RWPE1 (cell line): ENCODE measurements at places on chromosomes 4 and X.

- peak; percentile 26 for DNase-seq
These were observed 54.0 kb downstream of the TBC1D9 start for GRCh38 chr4:140702096-140702757.

- peak; percentile 63 for DNase-seq
These were observed 147.7 kb downstream of the SH3KBP1 start for GRCh38 chrX:19739683-19740082.

DNA sequence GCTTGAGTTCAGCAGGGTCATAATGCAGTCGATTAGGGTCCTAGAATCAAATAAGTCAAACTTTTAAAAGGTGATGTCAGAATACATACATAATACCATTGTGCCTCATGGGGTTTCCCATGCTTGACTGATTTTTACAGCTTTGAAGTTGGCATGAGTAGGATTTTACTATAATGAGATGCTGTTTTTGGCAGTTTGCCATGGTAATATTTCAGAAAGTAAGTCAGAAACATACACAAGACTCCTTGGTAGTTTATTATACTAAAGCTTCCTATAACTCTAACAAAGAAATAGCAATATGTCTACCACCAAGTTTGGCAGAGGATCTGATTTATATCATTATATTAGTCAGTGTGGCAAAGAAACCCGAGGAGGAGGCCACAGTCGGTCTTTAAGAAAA is 45.2 kb downstream of the PHKA2 start:
- no peak for DNase-seq

DNA sequence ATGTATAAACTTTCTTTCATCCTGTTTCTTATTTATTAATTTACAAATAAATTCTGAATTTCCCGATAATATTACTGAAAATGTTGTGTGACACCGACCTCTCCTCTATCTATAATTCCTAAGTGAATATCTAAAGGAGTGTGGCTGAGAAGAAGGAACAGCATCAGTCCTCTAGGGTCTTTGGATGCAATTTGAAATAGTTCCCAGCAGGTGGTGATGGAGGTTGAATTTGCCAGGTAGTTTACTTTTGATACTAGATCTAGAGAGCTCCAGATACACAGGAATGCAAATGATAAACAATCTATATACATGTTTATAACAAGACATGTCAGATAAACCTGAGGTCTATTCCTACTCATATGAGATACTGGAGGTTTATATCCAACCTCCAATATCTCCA is 305.4 kb downstream of the PCDH18 start:
- DNase-seq: peak; percentile 13

GRCh38 chr4:178599521-178599920 is 1157.3 kb upstream of the AGA start:
- DNase-seq: no peak

GRCh38 chr4:149754526-149754925 is 61.1 kb downstream of the IQCM start:
- no peak for DNase-seq

- DNase-seq: no peak
These were observed 16.6 kb downstream of the JAKMIP1 start for GRCh38 chr4:6183740-6184139.

- no peak for DNase-seq
These were observed 19.7 kb downstream of the LRCH2 start for GRCh38 chrX:115214151-115214550.

- no peak for DNase-seq
These were observed 25.0 kb upstream of the GJB1 start for GRCh38 chrX:71198066-71198465.

DNA sequence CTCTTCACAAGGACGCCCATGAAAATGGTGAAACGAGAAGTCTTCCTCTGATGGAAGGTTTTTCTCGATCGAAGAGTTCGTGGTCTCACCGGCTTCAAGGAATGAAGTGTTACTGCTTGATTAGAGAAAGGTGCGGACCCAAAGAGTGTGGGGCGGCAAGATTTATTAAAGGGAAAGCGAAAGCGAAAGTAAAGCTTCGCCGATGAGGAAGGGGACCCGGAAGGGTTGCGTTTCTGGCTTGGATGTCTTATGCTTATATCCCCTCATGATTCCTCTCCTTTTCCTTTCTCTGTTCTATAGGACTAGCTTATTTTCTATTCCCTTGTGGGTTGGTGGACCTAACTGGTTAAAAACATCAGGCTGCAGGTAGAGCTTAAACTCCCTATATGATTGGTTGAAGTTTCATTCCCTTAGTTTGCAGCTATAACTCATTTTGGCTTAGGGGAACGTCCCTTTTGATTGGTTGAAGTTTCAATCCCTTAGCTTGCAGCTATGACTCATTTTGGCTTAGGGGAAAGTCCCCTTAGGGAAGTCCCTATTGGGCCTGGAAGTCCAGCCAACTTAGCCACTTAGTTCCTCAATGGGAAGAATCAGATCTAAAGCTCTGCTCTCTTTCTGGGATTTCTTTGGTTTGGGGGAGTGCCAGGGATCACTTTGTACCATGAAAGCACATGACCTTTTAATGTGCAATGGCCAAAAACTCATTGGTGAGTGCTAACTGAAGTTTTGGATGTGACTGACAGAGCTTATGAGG is 1025.0 kb upstream of the PCDH10 start:
- no peak for DNase-seq

GRCh38 chrX:46444011-46444410 is 101.2 kb downstream of the ZNF674 start:
- DNase-seq: peak; percentile 28

- peak; percentile 95 for DNase-seq
These were observed 10.1 kb upstream of the SH3TC1 start for GRCh38 chr4:8188743-8189550.

DNA sequence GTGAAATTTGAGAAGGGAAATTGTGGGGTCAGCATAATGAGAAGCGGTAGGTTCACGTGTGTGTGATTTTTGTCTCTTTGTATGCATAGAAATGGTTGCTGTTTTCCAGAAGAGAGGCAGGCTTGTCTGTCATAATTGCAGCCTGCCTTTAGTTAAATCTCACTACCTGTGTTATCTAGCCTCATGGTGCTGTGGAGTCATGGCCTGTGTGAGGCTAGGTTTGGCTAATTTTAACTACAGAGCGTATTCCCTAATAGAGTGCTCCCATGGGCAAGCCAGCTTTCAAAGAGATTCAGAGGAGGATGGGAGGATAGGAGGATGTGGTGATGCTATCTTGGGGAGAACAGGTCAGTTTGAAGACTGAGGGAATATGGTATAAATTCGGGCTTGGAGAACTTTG is 23.6 kb downstream of the UPRT start:
- DNase-seq: no peak

- no peak for DNase-seq
These were observed 68.4 kb upstream of the BMP2K start for GRCh38 chr4:78707793-78708192.

DNA sequence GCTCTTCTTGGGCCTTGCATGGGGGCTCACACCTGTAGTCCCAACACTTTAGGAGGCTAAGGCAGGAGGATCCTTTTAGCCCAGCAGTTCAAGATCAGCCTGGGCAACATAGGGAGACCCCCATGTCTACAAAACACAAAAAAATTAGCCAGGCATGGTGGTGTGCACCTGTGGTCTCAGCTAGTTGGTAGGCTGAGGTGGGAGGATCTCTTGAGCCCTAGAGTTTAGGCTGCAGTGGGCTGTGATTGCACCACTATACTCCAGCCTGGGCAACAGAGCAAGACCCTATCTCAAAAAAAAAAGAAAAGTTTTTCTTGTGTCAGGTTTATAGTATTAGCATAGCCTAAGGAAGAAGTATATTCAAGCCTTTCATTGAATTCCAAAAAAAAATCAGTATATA is 30.8 kb upstream of the FAM241A start:
- DNase-seq: no peak

DNA sequence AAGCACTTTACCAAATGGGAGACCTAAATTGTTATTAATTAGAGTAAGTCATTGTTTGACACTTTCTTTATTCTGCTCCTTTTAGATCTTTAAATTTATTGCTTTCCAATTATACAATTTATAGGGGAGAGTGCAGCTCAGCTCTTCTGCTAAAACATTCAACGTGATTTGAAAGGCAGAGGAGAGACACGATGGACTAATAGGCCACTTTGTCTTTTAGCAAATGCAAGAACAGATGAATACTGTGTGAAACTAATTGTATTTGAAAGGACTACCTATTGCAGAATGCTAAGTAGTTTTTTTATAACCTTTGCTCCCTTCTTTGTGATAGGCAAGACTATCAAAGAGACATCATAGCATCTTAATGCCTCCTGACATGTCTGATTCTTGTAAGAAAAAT is 320.4 kb upstream of the KLF3 start:
- DNase-seq: no peak

- no peak for DNase-seq
These were observed 8.3 kb upstream of the CD40LG start for GRCh38 chrX:136639506-136640176.

DNA sequence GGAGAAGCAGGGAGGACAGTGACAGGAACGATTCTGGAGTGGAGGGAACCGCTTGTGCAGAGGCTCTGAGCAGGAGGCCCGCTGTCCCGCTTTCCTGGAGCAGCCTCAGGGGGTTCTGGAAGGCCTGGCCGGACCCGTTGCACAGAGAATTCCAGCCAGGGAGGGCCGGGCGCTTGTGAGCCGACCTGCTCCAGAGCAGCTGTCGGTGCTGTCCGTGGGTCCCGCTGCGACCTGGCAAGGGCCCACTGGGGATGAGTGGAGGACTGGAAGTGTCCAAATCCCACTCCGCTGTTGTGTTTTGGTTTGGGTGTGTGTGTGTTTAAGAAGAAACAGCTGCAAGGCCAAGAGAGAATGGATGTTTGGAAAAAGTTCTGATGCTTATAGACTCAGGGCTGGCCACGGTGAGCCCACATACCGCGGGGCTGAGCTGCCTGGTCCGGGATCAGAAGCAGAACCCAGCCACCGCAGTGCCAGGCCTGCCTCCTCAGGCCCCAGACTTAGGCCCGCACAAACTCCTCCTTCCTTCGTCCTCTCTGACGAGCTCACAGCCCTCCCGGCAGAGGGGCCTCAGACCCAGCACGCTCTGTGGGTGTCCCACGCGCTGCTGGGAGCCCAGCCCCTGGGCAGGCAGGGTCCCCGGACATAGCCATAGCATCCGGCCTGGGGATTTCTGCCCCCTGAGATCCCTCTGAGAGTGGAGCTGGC is 73.9 kb downstream of the HTRA3 start:
- no peak for DNase-seq

GRCh38 chrX:24150051-24150790 is 692 bp downstream of the ZFX start:
- peak; percentile 77 for DNase-seq

DNA sequence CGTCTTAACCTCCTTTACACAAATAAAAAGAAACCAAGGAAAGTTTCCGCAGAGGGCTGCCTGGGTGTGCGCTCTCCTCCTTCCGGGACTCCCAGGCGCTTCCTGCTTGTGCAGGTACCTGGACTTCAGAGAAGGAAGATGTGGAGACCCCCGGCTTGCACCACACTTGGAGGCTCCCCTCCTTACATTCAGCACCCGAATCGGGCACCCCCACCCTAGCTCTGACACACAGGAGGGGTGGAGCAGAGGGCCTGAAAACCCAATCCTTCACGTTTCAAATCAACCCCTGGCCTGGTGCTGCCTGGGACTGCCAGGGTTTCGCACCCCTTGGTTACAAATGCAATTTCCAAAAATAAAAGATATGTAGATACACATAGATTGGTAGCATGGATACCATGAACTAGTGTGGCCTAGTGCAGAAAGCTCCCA is 3.1 kb downstream of the NKX3-2 start:
- no peak for DNase-seq

GRCh38 chrX:114332766-114333165 is 251.1 kb upstream of the HTR2C start:
- no peak for DNase-seq

GRCh38 chrX:9108054-9108453 is 74.1 kb upstream of the FAM9B start:
- DNase-seq: no peak

DNA sequence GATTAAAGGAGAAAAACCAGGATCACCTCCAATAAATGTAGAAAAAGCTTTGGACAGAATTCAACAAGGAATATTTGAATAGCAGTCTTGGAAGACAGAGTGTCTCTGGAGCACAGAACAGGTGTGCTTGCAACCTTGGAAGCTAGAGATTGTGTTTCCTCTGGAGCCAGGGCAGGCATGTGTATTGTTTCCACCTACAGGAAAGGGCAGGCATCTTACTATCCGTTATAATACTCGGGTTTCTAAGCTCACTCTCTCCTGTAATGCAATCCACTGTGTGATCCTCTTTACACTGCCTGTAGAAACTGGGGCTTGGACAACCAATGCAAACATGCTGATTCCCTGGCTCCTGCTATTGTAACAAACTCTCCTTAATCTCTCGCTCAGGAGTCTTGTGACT is 14.4 kb downstream of the CCDC110 start:
- DNase-seq: no peak

DNA sequence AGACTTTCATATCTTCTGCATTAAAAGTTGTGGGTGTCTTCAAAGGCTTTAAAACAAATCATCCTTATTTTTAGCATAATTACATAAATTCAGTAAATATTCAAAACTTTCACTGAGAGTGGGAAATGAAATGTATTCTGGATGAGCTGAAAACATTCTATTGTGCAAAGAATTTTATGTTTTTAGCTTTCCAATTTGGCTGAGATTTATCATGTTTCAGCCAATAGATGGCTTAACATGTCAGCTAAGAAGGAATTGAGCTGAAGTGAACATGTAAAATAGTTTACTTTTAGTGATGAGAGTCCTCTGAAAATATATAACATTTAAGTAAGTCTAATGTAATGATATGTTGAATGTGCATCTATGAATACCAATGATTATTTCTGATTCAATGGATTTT is 213.5 kb upstream of the GIMD1 start:
- DNase-seq: no peak

DNA sequence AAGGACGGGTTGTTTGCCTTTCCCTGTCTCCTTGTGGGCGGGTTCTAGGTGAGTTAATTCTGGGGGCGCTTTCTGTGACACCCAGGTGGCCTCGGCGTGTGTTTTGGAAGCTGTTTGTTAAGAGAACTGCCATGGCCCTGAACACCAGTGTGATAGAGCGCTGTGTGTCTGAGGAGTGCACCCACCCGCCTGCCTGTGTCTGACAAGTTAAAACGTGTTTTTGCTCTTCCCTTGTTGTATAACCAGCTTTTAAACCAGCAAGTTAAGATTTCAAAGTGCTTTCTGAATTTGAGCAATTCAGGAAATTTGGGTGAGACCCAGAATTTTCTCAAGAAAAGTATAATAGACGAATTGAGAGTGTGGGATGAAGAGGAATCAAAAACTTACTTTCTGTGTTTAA is 55.2 kb upstream of the HGFAC start:
- DNase-seq: peak; percentile 32

DNA sequence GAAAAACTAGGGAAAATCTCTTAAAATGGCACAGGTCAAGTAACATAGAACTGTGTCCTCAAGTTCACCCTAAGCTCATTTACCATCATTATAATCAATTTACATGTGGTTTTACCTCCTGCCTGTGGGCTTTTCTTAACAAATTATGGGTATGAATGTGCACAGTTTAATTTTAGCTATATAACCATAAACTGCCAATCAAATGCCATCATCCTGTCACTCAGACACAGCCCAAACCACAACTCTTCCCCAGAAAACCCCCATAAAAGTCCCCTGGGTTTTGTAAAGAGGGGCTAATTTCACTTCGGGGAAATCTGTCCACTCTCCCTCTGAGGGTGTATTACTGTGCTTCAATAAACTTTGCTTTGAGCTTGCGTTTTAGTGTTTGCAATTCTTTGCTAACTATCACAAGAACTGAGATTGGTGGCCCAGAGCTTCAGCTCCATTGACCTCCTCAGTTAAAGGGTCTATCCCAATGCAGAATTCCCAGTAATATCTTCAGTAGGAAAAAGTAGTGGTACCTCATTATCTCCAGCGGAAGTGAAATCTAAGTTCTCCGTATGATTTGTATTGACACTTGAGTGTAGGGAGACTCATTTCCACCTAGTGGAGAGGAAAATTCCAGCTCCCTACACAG is 394.6 kb downstream of the SPOCK3 start:
- DNase-seq: no peak
